Activated effector memory CD4-positive, alpha-beta T cell treated with Interleukin-2 at 50 U/mL for 16 hours (primary cell): ENCODE measurements at places on chromosomes 11 and 22.

DNA sequence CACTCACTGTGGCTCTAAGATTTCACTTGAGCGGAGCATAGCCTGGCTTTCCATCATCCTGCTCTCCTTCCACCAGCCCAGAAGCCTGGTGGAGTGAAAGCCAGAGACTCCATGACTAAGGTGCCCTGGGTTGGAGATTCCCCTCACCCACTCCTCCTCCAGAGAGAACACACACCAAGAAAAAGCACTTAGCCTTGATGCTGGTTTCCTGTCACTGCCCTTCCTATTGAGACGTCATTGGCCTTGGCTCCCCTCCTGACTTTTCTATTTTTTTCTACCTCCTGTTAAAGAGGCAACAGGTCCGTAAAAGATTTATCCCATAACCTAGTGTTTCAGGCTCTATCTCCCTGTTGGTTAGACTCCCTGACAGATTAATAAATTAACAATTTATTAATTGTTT lies 38.5 kb upstream of the APLNR start:
- DNase-seq, result no peak

DNA sequence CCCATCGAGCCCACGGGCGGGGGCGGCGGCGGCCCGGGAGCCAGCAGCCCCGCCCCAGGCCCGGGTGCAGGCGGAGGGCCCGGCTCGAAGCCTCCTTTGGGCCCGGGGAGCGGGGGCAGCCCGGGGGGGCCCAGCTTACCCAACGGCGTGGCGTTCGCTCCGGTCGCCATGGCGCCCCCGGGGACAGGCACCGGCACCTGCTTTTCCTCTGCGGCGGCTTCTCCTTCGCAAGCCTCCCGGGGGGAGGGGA lies 194 bp downstream of the SF1 start:
- no peak for DNase-seq

DNA sequence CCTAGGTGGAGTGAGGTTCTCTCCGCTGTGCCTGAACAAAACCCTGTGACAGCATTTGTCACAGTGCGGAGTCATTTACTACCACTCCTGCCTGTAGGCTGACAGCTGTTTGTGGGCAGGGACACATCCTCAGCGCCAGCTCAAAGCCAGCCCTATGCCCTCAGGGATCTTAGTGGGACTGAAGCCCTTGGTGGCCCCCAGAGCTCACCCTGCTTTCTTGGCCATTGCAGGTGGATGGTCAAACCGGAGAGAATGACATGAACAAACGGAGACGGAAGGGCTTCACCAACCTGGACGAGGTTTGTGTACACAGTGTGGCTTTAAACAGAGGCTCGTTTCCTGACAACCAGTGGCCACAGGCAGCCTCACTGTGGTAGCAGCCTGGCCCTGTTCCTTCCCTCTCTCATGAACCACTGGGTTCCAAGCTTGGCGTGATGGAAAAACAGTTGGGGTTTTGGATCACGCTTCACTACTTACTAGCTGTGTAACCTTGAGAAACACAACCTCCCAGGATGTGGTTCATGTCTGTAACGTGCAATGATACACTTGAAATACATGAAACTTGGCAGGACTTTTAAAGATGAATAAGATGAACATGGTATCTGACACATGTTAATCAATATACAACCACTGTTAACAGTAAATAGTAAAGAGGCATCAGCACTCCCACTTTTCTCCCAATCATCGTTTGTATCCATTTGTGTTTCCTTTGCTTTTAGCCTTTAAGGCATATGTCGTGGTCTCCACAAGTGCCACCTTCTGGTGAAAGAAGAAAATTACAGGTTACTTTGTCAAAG lies 125.8 kb downstream of the MICAL2 start:
- DNase-seq, result peak; percentile 16

- DNase-seq, result no peak
Observed at GRCh38 chr22:20091690-20092476, 11.8 kb downstream of the DGCR8 start.

DNA sequence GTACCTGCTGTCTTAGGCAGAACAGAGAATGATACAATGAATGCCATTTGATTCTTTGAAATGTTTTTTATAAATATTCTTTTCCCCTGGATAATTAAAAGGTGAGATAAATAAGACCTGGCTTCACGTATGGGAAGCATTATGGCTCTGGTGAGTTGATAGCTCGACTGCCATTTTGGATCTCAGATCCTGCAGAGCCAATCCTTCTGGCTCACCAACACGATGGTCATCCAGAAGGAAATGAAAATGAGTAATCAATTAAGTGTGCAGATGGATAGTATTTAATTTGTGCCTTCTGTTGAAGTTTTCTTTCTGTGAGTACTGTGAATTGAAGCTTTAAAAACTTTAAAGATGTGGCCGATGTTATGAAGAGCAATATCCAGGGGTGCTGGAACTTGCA lies 2.7 kb downstream of the TNRC6B start:
- no peak for DNase-seq

- no peak for DNase-seq
Observed at GRCh38 chr11:83006877-83007330, 64.8 kb downstream of the RAB30 start.

DNA sequence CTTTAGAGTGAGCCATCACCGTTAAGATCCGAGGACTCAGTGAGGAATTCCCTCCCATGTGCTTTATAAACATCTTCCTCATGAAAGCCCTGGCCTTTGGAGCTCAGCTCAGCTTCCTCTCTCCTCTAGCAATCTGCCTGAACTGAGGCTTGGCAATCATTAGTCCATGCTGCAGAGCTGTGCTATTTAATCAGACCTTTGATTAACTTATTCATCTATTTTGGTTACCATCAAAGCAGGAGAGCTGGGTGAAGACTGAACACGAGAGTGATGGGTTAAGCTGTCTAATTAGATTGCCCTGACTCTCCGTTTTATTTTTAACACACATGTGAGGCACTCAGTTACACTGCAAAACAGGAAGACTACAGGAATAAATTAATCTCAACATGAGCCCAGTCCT lies 351.3 kb downstream of the LARGE1 start:
- DNase-seq, result no peak

GRCh38 chr22:37982938-37983859 lies 1.2 kb downstream of the SOX10 start:
- no peak for DNase-seq

DNA sequence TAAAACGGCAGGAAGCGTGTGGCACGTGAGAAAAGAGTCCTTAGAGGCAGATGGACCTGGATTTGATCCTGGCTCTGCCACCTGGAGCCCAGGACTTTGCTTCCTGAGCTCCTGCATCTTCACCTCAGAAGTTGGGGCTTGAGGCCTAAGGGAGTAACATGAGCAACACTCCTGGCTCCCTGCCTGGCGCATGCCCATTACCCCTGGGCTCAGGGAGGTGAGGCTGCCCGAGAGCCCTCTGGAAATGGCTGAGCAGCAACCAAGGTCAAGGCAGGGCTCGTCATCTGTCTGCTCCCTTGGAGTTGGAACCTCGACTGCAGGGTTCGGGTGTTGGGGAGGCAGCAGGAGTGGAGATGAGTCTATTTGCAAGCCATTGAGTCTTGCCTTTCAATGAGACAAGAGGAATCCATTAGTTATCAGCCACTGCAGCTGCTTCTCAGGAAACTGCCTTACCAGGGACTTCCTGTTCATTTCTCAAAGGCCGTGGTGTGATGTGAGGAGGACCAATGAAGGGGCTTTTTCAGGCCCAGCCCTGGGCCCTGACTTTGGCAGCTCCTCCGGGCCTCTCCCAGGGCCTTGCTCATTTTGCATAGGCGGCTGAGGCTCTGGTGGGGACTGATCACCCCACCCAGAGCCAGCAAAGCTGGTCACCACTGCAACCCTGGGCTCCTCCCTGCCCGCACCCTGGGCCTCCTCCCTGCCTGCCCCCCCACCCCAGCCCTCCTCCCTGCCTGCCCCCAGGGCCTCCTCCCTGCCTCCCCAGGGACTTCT lies 6.4 kb downstream of the FADS2 start:
- no peak for DNase-seq

GRCh38 chr11:469684-470560 lies 19.8 kb downstream of the PTDSS2 start:
- DNase-seq, result no peak
